ENCODE measurements at places on chromosomes 13 and 19.

- no peak for DNase-seq
These were observed 37.8 kb downstream of the ZNF582 start for GRCh38 chr19:56355517-56355916.

DNA sequence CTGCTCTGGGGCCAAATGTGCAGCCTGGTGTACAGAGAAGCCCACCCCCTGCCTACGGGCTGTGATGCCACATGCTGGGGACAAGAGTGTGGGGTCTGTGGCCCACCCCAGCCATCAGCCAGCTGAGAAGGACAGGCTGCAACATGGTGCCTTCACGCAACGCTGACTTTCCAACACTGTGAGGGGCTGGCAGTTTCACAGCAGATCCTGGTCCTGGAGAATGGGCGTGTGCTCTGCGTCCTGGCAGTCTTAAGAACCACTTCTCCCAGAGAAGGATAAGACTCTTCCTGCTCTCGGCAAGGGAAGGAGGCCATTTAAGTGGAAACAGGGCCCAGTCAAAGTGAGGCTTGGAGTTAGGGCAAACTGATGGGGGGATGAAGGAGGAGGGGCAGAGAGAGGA, 4.6 kb downstream of the LRRC4B start:
- no peak for DNase-seq

DNA sequence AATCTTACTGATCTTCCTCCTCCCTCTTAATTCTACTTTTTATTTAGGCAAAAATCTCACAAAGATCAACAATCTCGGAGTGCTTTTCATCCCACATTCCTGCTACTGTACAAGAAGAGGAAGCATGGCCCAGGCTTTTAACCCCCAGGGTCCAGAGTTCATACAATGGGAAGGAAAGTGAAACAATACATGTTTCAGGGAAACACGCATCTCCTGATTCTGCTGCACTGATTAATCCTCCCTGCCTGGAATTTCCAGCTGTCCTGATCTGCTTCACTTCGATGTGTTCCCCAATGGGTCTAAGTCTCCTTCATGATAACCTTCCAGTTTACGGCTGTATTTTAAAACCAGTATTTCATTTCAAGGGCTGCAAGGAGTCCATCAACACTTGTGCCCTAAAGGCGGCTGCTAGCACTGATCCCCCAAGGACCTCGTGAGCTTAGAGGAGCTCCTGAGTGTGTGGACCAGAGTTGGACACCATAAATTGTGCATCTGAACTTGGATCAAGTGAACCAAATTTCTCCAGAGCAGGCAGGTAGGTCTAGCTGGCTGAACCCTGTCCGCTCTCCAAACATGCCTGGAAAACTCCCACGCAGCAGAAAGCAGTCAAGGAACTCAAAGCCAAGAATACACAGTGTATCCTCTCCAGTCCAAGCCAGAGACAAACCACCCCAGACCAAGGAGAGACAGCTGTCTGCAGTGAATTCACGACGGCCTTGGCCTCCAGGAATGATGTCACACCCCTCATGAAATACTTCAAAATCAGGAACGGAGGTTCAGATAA, 44.3 kb downstream of the COL4A1 start:
- DNase-seq: no peak

- DNase-seq: no peak
These were observed 15.7 kb downstream of the CAB39L start for GRCh38 chr13:49428041-49428763.

GRCh38 chr19:14379294-14380065, 1.8 kb upstream of the ADGRE5 start:
- no peak for DNase-seq

GRCh38 chr13:113272031-113272430, 25.0 kb upstream of the LAMP1 start:
- no peak for DNase-seq

DNA sequence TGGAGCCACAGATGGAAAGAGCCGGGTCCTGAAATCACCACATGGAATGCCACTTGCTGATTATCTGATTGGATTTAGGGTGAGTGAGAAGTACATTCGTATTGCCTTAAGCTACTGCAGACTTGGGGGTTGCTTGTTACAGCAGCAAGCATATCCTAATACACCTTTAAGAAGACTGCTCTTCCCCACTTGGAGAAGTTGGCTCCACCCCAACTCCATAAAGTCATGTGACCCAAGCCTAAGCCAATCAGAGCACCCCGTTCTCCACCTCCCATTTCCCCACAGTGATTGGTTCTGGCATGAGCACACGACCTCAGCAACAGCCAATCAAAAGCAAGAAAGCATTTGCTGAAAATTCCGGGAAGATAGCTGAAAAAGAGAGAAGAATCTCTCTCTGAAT, 23.1 kb downstream of the CACNA1A start:
- DNase-seq: no peak

Measured in GM12892 (cell line).